ENCODE measurements at places on chromosomes 16 and 17.

- DNase-seq: peak; percentile 76
Measured at GRCh38 chr17:80035937-80036714, at the start of gene CCDC40. Gene CCDC40 (plus strand): TSS chr17:80036642. CDS start chr17:80036663, 21 bp downstream.

DNA sequence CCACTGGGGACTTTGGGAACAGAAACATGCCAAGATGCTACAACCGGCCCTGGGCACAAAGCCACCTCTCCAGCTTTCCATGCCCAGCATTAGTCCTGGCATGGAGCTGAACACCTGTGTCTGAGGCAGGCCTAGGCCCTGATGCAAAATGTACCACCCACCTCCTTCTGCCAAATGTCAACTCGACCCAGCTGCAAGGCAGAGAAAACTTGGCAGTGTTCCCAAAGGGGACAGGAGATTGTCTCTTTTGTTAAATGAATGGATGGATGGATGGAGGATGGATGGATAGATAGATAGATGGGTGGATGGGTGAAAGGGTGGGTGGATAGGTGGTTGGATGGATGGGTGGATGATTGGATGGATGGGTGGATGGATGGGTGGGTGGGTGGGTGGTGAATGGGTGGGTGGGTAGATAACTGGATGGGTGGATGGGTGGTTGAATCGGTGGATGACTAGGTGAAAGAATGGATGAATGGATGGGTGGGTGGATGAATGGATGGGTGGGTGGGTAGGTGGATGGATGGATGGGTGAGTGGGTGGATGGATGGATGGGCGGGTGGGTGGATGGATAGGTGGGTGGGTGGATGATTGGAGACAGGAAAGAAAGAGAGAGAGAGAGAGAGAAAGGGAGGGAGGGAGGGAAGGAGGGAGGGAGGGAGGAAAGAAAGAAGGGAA is 73.4 kb upstream of the TNRC6C start:
- no peak for DNase-seq

GRCh38 chr17:74380959-74381808 is 13.9 kb downstream of the GPR142 start:
- no peak for DNase-seq

- no peak for DNase-seq
Measured at GRCh38 chr17:81020767-81021497, 14.0 kb upstream of the BAIAP2 start.

GRCh38 chr17:33234930-33235685 is 58.0 kb downstream of the ASIC2 start:
- DNase-seq: peak; percentile 20

GRCh38 chr16:72856797-72857196 is 191.1 kb downstream of the ZFHX3 start:
- DNase-seq: peak; percentile 11

- no peak for DNase-seq
Measured at GRCh38 chr17:11300201-11300600, 59.2 kb downstream of the SHISA6 start.

- DNase-seq: no peak
Measured at GRCh38 chr17:40510328-40510648, 8.9 kb upstream of the TNS4 start.

DNA sequence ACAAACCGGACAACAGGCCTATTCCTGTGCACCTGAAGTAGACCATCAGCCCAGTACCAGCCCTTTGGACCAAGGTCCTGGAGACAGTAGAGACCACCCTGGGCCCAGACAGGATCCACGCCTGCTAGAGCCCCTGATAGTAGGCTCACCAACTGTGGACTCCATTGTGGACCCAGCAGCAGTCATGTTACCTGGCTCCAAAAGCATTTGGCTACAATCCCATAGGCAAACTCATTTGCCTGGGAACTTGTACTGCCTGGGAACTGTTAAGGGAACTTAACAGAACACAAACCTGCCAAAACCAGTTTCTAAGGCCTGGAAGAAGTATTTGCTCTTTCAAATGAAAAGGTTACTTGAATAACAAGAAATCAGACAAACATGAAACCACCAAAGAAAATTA is 10.0 kb upstream of the ACSM1 start:
- DNase-seq: no peak

GRCh38 chr16:2038382-2039231 is 9.0 kb downstream of the NTHL1 start:
- DNase-seq: no peak

DNA sequence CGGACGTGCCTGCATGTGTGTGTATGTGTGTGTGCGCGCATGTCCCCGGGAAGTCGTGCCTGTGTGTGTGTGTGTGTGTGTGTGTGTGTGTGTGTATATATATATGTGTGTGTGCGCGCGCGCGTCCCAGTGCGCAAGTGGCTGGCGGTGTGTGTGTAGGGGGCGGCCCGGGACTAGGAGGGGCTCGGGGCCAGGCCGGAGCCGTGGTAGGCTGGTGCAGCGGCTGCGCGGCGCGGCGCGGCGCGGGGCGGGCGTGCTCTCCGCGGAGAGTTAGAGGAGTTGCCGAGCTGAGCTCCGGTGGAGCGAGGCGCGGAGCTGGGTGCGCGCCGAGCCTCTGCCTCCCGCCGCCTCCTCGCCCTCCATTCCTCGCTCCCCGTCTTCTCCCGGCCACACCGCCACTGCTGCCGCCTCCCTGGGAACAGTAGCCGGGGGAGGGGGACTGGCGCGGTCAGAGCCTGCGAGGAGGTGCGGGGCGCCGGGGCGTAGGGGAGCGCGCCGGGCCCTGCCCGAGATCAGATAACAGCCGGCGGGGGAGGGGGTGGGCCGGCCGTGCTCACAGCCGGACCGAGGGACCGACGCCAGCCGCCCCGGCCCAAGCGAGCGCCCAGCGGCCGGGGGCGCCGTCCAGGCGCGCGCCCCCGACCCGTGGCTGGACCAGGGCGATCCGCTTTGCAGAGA is at the start of gene KCNJ12:
KCNJ12 (plus strand) TSS at position 277 of the 678 bp plus-strand sequence. CDS start 38,986 bp downstream, outside the sequence.
- DNase-seq: no peak

DNA sequence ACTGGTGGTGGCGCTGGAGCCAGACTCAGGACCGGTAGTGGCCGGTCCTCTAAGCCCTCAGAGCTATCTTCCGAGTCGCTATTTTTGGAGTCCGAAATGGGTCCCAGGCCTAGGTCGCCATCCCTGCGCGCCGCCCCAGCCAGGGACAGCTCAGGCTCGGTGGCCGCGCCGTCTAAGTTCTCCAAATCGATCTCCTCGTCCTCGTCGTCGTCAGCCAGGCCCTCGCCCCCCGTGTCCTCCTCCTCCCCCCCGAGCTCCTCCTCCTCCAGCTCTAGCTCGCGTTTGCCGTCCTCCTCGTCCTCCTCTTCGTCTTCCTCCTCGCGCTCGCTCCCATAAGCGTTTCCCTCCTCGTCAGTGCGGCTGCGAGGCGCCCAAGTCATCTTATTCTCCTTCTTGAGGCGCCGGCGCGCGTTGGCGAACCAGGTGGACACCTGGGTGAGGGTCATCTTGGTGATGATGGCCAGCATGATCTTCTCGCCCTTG is 1.6 kb downstream of the IRX3 start:
- no peak for DNase-seq

DNA sequence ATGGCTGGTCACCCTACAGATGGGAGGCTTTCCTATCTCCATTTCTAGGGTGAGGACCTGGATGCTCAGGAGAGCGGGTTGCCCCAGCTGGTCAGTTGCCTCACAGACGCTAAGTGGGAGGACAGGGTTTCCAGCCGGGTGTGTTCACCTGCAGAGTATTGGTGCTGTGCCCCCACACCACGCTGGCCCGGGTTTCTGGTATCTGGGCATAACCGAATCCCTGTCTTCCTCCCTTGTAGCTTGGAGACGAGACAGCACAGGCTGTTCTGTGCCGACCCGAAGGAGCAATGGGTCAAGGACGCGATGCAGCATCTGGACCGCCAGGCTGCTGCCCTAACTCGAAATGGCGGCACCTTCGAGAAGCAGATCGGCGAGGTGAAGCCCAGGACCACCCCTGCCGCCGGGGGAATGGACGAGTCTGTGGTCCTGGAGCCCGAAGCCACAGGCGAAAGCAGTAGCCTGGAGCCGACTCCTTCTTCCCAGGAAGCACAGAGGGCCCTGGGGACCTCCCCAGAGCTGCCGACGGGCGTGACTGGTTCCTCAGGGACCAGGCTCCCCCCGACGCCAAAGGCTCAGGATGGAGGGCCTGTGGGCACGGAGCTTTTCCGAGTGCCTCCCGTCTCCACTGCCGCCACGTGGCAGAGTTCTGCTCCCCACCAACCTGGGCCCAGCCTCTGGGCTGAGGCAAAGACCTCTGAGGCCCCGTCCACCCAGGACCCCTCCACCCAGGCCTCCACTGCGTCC is 9.7 kb downstream of the CX3CL1 start:
- no peak for DNase-seq
